ENCODE measurements at places on chromosomes 12 and 14.

DNA sequence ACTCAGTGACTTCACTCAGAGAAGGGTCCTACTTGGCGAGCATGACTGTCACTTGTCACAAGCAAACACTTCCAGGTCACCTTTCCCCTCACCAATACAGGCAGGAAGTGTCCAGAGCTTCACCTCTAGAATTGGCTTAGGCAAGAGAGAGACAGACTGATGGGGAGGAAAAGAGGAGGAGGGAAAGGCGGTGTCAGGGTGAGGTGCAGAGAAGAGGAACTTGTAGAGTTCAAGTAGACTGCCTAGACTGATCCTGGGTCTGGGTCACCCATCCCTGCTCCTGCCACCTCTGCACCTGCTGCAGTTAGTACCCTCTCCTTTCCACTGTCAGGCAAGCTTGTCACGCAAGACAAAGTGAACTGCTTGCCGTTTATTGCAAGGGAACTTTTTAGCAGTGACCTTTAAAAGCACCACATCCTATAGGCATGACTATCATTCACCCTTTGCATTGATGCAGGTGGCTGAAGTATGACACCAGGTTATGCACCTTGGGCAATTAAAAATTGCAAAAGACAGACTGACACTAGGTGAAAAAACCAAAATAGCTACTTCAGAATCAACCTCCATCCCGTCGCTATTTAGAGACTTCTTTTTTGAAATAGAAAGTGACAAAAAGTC lies 292.4 kb downstream of the SYT1 start:
- DNase-seq = no peak

GRCh38 chr12:132776816-132777568 lies 15.4 kb upstream of the ANKLE2 start:
- DNase-seq = no peak

DNA sequence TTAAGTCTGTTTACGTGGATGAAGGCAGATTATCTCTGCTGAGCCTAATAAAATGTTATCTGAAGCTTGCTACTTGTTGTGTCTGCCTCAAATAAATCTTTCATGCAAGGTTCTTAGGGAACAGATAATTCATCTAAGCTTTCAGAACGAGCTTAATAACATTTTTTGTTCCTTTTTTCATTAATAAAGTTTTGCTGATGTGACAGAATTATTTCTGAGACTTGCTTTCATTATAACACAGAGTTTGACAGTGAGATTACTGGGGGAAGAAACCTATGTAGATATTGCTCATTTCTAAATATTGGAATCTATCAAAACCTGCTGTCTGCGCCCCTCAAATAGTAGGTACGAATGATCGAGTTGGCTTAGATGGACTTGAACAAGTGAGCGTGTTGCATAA lies 948.7 kb upstream of the SEL1L start:
- DNase-seq = no peak

GRCh38 chr12:126038434-126038833 lies 973.2 kb downstream of the AACS start:
- no peak for DNase-seq

DNA sequence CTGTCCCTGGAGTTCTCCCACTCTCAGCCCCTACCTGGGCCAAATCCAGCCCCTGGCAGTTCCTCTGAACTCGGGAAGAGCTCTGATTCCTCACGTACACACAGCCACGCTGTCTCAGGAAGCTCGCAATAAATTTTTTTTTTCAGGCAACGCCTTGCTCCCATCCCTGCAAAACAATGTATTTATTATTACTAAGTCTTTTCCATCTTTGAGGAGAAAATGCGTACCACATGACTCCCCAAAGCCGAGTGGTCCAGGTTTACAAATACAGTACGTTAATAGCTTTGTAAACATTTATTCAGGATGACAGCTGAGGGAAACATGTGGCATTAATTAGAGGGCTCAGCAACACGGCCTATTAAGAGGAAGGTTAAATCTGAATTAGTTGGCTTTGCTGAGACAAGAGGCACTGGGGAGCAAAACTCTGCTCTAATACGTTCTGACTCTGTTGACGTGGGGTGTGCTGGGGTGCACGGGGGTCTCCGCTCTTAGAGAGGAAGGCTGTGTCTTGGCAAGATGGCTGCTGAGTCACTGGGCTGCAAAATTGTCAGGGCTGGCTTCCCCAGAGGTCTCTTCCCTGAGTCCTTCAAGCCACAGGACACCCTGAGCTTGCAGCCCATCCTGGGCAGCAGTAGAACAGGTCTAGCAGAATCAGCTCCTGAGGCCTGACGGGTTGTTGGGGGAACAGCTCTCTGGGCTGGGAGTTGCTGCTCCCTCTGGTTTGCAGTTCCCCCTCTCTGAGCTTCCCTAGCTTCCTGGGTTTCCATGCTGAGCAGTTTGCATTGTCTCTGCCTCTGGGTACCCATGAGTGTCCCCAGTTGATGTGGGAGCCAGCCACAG lies 185.2 kb upstream of the TBX3 start:
- no peak for DNase-seq

- no peak for DNase-seq
These were observed 186.7 kb downstream of the GRIN2B start for GRCh38 chr12:13794706-13795105.

- no peak for DNase-seq
These were observed 3.0 kb downstream of the NCOR2 start for GRCh38 chr12:124564232-124564958.

DNA sequence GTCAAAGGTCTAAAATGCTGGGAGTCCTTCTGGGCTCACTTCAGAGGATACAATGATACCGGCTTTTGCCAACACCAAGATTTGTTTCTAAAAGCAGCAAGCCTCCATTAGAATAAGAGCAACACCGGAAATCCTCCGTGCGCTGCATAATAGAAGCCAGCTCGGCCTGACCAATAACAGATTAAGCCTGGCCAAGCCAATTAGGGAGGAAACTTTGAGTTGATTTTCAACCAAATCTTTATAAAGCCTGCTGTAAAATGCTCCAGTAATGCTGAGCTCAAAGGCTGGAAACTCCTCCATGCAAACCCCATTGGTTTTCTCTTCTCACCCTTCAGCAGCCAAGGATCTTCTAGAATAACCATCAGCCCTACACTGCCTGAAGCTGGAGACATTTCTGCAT lies 150.1 kb downstream of the NTF3 start:
- DNase-seq = no peak

GRCh38 chr12:3947781-3948180 lies 74.6 kb upstream of the PARP11 start:
- DNase-seq = no peak

GRCh38 chr12:121537814-121538698 lies 42.8 kb downstream of the KDM2B start:
- DNase-seq = no peak

DNA sequence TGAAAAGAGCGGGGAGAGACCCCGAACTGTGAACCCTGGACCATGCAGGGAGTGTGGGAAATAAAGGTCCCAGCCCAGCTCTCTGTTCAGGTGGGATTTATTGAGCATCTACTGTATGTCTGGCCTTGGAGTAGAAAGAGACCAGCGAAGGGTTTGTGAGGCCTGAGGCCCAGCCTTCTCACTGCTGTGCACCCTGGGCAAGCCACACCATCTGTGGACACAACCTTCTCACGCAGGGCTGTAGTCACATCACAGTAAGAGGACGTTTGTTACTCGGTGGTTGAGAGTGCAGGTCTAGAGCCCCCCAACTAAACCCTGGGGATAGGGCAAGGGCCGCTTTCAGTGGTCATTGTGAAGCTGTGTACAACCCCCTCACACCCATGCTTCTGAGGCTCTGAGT lies 18.2 kb downstream of the FAM222A start:
- DNase-seq = no peak

DNA sequence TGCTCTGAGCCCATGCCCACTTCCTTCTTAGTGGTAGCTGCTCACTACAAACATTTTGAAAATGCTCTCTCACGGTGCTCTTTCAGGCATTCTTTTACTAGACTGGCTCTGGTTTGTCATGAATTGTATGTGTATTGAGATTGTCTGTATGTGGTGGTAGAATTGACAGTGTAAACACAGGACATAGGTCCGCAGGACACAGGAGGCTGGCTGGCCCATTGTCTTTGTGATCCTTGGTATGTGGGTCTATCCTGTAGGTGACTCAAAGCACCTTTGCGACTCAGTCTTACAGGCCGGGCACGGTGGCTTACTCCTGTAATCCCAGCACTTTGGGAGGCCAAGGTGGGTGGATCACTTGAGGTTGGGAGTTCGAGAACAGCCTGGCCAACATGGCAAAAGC lies 250.9 kb downstream of the C12orf75 start:
- no peak for DNase-seq

DNA sequence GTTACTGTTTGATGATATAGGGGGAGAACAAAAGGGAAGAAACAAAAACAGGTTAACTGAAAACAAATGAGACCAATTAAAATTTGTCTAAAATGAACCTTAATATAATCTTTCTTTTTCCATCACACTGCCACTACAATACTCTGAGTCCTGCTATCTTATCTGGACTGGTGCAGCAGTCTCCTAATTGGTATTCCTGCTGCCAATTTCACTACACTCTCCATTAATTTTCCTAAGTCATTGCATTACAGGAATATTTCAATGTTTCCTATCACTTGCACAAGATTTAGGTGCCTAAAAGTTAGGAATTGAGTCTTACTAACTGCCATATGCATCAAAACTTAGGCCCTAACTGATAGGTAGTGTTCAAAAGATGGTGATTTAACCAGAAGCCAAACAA lies 884.9 kb upstream of the MGAT4C start:
- no peak for DNase-seq

Data from effector CD8-positive, alpha-beta T cell (primary cell).